ELF-1 (cell line): ENCODE measurements at places on chromosomes 3 and 15.
A peak's percentile ranks its signal among the peaks of the same experiment; 100 is the strongest.

DNA sequence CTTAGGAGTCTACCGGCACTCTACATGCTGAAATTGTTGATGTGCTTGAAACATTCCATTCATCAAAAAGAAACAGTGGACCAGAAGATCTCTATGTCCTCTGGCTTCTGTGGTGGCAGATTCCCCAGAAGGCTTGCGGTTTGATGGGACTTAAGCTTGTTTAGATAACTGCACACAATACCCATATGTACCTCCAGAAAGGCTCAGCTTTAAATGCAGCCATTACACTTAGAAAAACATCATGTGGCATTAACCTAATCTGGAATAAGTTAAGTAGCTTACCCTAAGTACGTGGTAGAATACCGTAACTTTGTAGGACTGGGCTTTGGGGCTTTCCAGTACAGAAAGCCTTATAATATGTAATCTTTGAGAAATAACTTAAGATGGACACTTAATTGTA is 187.3 kb downstream of the RBMS3 start:
- DNase-seq = no peak

- no peak for DNase-seq
These were observed 169.9 kb upstream of the TSC22D2 start for GRCh38 chr3:150238048-150238802.

DNA sequence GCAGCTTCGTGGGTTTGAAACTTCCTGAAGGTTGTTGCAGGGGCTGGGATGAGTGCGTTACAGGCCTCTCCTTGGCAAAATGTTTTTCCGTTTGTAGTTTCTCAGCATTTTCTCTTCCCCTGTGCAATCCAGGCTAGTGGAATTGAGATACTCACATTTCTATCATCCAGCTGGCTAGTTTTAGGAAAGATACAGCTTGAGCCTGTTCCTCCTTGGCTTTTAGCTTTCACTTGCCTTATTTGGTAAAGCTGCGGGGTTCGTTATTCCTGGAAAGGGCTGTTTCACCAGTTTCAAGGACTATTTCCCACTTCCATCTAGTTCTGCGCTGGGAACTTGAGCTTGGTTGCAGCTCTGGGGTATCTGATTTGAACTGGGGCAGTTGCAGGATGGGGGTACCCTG is 90.3 kb downstream of the ITPR1 start:
- no peak for DNase-seq

GRCh38 chr3:119145500-119146167 is at the start of gene TEX55:
Gene TEX55, plus strand, starts transcription at chr3:119146165. Its CDS starts 25 bp downstream, at chr3:119146190.
- DNase-seq = peak; percentile 50

GRCh38 chr15:65982627-65983322 is 113.5 kb downstream of the RAB11A start:
- no peak for DNase-seq

DNA sequence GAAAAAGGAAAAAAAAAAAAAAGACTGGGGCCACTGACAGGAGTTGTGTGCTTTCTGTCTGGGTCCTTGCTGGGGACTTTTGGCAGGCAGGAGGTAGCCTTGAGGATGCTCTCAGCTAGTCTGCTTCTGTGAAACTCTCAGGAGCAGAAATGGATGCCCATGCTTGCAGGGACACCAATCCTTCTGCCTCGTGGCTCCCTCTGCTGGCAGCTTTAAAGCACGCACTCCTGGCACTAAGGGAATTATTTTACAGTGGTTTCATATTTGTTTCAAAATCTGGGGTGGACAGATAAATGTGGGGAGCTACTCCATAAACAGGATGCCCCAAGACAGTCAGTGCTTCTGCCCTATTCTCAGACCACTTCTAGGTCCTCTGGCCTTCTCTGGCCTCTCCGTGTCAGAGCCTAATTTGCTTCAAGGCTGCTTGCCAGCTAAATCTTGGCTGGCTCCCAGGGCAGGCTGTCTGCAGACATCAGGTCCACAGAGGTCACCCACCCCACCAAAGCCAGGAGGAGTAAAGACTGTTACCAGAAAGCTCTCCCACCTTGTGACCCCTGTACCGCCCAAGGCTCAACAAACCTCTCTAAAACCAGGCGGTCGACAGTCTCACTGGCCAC is 17.1 kb downstream of the TRAIP start:
- DNase-seq = peak; percentile 50

- DNase-seq = no peak
These were observed 1.5 kb downstream of the MRPL46 start for GRCh38 chr15:88465633-88466224.

DNA sequence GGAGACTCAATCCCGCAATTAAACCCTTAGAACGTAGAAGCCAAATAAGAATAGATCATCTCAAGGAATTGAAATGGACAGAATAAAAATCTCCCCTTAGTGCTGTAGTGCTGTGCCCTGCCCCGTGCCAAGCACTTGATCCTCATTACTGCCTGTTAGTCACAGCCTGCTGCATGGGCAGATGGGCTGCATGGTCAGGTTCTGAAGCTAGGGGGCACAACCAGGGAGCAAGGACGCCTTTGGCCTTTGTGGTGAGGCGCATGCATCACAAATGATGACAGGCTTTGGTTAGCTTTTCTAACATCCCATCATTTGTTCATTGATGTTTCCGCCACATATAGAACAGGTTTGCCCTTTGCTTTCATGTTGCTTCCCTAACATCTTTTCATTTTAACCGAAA is 336.3 kb upstream of the ADAMTS9 start:
- DNase-seq = no peak

- DNase-seq = no peak
These were observed 217.7 kb downstream of the KLF13 start for GRCh38 chr15:31544361-31544760.

GRCh38 chr3:23111797-23112196 is 91.3 kb upstream of the UBE2E2 start:
- no peak for DNase-seq

DNA sequence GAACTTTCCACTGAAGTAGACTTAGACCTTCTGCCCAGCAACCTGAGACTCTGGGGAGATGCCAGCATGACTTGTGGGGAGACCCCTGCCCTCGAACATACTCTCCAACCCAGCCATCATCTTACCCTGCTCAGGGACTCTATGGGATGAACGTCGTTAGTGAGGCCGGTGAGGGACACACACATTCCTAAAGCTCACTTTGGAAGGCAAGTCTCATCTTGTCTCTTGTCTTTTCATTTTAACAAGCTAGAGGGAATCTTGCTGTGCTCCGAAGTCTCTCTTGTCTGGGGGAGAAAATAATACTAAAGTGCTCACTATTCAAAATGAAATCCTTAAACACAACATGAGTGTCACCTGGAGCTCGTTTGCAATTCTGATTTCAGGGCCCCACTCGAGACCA is 239.5 kb upstream of the HES1 start:
- no peak for DNase-seq

DNA sequence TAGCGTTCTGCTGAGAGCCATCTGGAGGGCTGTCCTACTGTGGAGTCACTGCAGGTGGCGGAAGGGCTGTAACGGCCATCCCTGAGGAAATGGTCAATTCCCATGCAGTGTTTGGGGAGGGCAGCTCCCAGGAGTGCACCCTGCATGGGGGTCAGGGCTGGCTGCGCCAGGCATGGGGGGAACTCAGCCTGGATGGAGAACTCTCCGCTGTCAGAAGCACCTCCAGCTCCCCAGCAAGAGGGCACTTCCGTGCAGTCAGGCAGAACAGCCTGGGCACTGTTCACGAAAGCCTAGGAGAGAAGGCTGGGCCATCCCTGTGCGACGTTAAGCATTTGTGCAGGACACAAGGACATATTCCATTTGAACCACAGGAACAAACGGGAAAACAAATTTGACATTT is 105.2 kb downstream of the LRIG1 start:
- DNase-seq = no peak

DNA sequence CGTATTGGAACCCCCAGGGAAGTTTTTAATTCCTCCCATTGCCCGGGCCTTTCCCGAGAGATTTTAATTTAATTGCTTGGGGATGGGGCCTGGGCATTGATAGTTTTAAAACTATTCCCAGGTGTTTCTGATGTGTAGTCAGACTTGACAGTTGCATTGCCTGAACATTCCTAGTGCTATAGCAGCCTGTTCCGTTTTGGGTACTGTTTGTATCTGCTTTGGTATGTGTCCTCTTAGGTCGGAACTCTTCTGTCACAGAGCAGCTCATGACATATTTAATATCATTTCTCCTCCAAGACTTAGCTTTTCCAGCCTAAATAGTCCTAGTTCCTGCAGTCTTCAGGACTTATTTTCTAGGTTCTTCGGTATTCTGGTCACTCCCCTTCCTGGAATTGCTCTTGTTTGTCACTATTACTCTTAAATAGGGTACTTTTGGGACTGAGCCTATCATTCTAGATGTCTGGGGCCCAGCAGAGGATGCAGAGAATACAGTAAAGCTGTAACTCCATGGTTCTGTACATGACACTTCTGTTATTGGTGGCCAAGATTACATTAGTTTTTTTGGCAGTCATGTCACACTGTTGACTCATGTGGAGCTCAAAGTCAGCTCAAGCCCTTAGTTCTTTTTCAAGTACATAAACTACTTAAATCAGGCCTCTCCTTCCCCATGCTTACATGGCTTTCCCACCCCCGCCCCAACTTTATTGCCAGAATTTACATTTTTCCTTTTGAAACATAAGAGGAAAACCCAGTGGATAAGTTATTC is 81.5 kb downstream of the BBX start:
- no peak for DNase-seq

- DNase-seq = peak; percentile 57
These were observed 157.6 kb downstream of the UACA start for GRCh38 chr15:70605606-70606410.

DNA sequence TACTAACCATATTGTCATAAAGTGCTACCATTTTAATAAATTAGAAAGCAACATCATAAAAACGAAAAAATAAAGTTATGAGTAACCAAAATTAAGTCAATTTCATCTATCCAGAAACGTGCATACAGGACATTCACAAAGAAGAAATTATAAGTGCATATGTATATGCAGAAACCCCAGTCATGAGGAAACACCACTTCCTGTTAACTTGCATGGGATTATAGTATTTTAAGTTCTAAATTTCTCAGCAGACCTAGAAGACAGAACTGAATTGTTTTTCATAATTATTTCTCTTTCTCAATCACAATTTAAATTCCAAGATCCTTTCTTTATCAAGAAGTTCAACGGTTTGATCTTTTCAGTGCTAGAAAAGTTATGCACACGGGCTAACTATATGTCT is 1.4 kb upstream of the KBTBD8 start:
- DNase-seq = no peak

- no peak for DNase-seq
These were observed 52.9 kb downstream of the BTLA start for GRCh38 chr3:112446343-112446742.

DNA sequence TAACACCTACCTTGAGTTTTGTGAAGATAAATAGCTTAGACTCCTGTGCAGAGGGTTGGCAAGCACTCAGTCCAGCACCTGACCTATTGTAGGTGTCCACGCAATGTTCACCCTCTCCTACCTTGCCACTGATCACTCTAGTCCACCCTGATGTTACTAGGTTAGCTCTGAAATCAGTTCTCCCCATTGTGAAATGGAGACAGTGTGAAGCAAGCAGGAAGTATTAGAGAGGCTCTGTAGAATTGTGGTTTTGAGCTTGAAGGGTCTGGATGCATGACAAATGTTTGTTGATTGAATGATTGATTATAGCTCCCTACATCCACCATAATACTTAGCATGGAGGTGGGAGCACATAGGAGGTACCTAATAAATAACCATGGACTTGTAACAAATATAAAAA is 199.7 kb downstream of the RPLP1 start:
- no peak for DNase-seq

- DNase-seq = no peak
These were observed 837 bp downstream of the TMC3 start for GRCh38 chr15:81373176-81373575.

DNA sequence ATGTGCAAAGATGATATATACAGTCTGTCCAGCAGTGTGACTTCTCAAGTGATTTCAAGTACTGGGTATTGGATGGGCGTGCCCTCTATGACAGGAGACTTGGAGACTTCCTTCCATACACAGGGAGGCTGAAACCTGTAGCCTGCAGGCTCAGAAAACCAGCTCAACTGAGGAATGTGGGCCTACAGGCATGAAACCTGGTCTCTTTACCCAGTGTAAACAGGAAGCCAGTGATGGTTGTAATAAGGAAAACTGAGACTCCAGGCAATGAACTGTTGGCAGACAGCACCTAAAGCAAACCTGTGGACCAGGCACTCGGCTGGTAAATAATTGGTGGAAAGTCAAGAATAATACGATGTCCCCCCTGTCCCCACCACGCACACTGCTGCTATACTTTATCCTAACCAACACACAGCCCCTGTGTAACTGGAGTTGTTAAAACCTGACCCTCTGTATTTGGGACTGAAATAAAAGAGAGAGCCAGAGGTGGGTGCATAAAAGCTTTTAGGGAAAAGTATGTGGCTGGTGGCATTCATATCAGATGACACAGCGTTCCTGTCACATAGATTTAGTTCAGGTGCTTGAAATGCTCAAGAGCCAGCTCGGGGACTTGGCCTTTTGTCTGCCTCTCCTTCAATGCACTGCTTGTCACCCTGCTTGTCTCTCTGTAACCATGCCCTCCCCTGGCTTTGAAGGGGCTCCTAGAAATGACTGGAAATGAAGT is 144.7 kb downstream of the TPRG1 start:
- peak; percentile 88 for DNase-seq

DNA sequence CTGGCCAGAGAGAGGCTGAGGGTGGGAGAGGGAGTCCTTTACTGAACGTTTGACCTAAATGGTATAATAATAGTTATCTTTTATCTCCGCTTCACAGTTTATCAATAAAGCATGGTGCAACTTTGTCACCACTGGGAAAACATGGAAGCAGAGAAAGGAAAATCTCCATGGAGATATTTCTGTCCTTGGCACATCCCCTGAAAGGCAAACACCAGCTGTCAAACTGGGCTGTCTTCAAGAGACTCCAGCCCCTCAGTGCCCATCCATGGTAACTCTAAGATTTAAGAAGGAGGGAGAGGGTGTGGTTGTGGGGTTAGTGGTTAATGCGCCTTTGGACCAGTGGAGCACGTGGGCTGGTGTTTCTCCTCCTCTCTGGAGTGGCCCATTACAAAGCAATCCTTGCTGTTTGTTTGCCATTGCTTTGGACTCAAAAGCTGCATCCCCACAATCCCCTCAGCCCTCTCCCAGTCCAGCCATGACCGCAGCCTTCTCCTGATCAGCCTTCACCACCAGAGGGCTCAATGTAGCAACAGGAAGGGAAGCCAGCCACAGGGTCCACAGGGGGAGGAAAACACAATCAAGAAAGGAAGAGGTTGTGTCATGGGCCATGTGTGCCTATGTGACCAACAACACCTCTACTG is 38.2 kb upstream of the FAM174B start:
- peak; percentile 79 for DNase-seq
